CD4-positive, alpha-beta T cell treated with Interferon alpha-2 for 1 hour (primary cell): ENCODE measurements at places on chromosomes 3 and 15.

GRCh38 chr15:68572309-68572708, 6.5 kb upstream of the CORO2B start:
- no peak for DNase-seq

- DNase-seq = no peak
Measured at GRCh38 chr3:116233711-116234357, 211.5 kb downstream of the LSAMP start.

- DNase-seq = no peak
Measured at GRCh38 chr15:95598251-95598855, 732.1 kb upstream of the NR2F2 start.

GRCh38 chr3:37125195-37126073, 48.9 kb downstream of the LRRFIP2 start:
- DNase-seq = no peak

GRCh38 chr15:69820819-69821218, 276.9 kb downstream of the TLE3 start:
- DNase-seq = no peak

DNA sequence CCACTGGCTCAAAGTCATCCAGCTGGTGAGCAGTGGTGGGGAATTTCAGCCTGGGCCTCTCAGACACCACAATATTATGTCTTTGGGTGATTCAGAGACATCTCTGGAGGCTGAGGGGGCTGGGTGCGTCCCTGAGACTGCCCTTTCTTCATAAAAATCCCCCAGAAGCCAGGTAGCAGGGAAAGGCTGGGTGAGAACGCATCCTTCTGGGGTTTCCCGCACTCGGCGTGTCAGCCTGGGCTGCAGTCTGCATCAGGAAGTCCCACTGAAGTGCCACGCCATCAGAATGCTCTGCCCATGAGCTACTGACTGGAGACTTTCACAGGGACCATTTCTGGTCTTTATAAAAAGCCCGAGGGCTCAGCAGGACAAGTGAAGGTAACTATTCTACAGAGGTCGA, 148.8 kb upstream of the SLC6A11 start:
- DNase-seq = no peak

GRCh38 chr3:141083836-141084649, 32.9 kb downstream of the SPSB4 start:
- DNase-seq = no peak

GRCh38 chr3:132417695-132418411, 551 bp downstream of the DNAJC13 start:
- DNase-seq = peak; percentile 51

- DNase-seq = no peak
Measured at GRCh38 chr15:81443040-81443820, 69.2 kb upstream of the TMC3 start.

DNA sequence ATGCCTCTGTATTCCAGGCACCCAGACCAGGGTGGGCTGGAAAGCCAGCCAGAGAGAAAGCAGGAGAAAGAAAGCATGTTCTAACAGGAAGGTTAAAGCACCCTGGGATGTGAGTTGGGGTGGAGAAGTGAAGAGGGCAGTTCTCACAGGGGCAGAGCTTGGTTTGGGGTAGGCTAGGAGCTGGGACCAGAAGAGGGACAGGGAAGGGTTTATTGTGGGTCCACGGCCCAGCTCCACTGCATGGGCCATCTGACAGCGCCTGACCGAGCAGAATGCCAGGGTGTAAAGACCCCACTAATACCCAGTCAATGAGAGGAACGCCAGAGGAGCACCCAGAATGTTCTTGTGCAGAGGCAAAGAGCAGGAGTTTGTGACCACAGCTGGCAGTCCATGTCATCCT, 27.1 kb upstream of the MAGEF1 start:
- DNase-seq = no peak

- no peak for DNase-seq
Measured at GRCh38 chr3:183597959-183598358, 37.5 kb upstream of the KLHL24 start.

DNA sequence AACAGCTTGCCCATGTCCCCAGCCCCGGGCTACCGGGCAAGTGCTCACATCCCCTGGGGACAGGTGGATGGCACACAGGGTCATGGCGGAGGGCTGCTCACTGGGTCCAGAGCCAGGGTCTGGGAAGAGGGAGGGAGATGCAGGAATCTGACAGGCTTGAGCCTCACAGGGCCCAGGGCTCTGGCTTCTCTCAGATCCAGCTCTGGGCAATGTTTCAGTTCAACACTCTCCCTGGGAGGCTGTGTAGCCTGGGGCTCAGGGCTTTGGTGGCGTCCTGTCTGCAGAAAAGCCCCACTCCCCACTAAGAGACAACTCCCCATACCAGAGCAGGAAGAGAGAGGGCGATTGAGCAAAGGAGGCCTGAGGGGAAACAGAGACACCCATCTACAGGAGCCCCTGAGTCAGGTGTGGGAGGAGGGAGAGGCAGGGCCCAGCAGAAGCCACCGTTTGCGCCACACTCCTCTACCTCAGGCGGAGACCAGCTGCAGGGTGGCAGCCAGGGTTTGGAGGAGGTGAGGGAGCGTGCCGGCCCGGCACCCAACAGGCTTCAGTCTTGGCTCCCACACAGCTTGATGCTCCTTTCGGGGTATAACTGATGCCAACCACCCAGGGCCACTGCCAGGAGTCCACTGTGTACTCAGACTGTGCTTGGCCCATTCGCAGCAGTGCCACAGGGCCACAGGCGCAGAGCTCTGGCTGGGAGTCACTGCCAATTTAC, 16.8 kb upstream of the SRP14 start:
- DNase-seq = no peak

DNA sequence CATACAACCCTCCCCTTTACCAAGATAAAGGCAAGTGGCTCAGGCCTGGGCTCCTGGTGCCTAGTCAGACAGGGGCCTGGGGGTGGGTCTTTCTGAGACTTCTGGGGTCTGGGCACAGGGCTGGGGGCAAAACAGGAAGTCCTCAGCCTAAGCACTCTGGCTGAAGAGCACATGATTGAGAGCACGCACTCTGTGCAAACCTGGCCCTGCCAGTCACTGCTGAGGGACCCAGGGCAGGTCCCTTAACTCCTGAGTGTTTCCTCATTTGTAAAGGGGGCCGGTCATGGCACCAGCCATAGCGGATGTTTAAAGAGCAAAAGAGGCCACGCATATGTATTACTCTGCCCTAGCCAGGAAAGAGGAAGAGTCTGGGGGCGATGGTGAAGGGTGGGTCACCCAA, 16.0 kb downstream of the TKT start:
- no peak for DNase-seq

GRCh38 chr3:152606146-152606545, 228.8 kb upstream of the P2RY1 start:
- no peak for DNase-seq

DNA sequence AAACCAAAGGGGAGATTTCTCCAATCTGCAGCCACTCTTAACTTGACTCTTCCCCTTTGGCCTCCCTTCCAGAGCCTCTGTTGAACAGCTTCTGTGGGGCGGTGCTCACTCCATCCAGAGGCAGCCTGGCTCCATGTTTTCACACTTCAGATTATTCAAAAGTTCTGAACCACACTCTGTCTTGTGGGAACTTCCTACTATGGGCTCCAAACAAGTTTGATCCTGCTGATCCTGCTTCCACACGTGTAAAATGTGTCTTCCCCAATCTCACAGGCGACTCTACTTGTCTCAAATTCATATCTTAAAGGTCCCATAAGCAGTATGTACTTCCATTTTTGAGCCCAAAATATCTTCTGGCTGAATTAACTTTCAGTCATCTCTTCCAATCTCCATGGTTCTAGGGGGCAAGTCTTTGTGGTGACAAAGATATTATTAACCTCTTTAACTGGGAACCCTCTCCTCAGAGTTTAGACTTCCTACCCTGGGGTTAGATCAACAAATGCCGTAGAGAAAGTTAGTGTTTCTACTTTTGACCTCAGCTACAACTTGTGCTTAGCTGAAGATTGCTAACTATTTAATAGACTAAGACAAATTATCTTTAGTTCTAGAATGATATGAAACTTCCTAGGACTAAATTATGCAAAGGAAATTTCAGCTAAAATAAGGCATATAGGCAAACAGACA, 176.3 kb upstream of the BCL6 start:
- no peak for DNase-seq
